Activated gamma-delta T cell treated with anti-CD3 and anti-CD28 coated beads, Interleukin-2, amount 50 U/mL, for 16 hours (primary cell): ENCODE measurements at places on chromosomes 5 and 9.

- no peak for DNase-seq
Measured at GRCh38 chr5:25955337-25955736, 1083.0 kb downstream of the CDH9 start.

GRCh38 chr9:8315211-8315610 is 515.6 kb upstream of the DMAC1 start:
- DNase-seq, result no peak

GRCh38 chr5:99104538-99105132 is 175.8 kb upstream of the CHD1 start:
- DNase-seq, result no peak

GRCh38 chr5:155259648-155260047 is 246.1 kb downstream of the KIF4B start:
- DNase-seq, result no peak

DNA sequence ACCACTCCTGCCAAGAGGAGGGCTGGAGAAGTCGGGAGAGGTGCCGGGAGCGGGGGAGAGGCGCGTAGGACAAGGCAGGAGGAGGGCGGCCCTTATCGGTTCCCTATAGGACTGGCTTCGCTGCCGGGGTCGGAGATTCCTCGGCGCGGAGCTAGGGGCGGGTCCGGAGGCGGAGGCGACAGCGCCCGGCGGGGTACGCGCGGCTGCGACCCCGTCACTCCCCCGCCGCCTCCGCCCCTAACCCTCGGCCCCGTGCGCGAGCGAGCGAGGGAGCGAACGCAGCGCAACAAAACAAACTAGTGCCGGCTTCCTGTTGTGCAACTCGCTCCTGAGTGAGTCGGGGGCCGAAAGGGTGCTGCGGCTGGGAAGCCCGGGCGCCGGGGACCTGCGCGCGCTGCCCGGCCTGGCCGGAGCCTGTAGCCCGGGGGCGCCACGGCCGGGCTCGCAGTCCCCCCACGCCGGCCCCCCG is 2.0 kb downstream of the GLIS3 start:
- peak; percentile 14 for DNase-seq

DNA sequence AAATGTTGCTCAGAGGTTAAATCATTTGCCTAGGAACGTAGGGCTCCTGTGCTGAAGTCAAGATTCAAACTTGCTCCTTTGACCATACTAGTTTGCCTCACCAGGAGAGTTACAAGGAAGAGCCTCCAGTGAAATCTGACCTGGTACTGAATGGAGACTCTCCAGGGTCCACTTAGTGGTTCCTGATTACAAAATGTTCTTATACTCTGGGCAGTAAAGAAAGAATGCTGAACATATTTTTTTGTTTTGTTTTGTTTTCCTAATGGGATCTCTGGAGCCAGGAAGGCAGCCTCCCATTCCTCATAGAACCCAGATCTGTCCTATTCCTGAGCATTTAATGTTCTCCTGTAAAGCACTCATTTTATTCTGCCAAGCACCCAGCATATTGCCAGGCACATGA is 256.5 kb upstream of the CLINT1 start:
- DNase-seq, result no peak

DNA sequence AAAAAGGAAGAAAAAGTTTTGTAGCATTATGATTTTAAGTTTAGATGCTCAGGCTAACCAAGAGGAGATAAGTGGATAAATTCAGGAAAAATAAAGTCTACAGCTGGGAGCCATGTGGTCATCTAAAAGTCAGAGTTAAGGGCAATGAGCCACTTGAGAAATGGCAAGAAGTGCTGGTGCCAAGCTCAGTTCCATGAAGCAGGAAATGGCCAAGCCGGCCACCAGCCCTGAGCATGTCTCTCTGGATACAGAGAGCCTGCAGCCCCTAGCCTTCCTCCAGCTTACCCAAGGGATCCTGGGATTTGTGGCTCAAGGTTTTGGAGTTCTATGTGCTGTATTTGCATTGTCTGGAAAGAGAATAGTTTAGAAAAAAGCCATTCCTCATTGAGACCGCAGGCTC is 12.2 kb upstream of the S1PR3 start:
- DNase-seq, result no peak

DNA sequence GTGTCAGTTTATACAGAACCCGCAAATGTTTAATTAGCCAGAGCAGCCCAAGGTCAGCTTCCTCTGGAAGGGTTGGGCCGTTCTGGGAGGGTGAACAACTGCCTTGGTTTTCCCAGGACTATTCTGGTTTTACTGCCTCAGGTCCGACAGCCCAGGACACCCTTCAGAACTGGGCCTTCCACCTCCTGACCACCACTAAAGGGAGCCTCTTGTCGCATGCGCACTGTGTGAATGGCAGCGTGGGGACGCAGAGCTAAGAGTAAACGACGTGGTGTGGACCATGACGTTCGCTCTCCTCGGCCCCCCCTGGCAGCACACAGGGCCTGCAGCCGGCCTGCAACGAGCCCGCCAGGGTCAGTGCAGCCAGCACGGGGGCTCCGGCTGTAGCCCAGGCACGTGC is 214.9 kb downstream of the FANCC start:
- DNase-seq, result no peak

- DNase-seq, result no peak
Measured at GRCh38 chr9:127872369-127873222, 4.9 kb downstream of the AK1 start.

- DNase-seq, result no peak
Measured at GRCh38 chr9:37364136-37364535, 58.4 kb upstream of the GRHPR start.

DNA sequence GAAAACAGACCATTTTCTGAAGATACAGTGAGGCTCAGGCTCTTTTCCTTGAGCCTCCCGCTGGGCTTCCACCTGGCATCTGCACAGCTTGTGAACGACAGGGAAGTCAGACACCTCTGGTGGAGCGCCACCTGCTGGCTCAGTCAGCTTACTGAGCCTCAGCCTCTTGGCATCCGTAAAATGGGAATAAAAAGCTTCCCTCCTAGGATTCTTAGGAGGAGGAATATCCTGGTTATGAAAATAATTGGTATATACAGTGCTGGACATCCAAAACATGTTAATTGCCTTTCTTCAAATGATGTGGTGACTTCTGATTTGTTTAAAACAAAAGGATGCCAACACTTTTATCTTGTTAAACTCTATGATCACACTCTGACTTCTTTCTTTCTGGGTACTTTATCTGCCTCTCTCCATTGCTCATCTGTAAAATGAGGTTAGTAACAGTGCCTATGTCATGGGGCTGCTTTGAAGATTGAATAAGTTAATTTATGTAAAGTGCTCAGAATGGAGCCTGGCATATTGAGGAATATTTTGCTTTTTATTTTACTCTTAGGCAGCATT is 67.5 kb downstream of the MAMDC2 start:
- DNase-seq, result peak; percentile 7
